ENCODE measurements at places on chromosomes 7 and 10. TPM values are rescaled to one million over a fixed set of nuclear protein-coding genes. Genes with fewer than 3 reads are reported as not detected.

Gene GCK
- not detected for total RNA-seq

Gene ASZ1
- total RNA-seq, result not detected

GRCh38 chr10:423178-423577 is 266.3 kb downstream of the DIP2C start:
- H3K27me3 ChIP-seq, result peaks cover 6% of the 10 kb centered on the region
- no peak overlapping the region for H3K27ac ChIP-seq
- no peaks in the 10 kb centered on the region for H3K36me3 ChIP-seq
- no peak overlapping the region for H3K4me3 ChIP-seq
- H3K4me1 ChIP-seq, result no peaks in the 10 kb centered on the region

DNA sequence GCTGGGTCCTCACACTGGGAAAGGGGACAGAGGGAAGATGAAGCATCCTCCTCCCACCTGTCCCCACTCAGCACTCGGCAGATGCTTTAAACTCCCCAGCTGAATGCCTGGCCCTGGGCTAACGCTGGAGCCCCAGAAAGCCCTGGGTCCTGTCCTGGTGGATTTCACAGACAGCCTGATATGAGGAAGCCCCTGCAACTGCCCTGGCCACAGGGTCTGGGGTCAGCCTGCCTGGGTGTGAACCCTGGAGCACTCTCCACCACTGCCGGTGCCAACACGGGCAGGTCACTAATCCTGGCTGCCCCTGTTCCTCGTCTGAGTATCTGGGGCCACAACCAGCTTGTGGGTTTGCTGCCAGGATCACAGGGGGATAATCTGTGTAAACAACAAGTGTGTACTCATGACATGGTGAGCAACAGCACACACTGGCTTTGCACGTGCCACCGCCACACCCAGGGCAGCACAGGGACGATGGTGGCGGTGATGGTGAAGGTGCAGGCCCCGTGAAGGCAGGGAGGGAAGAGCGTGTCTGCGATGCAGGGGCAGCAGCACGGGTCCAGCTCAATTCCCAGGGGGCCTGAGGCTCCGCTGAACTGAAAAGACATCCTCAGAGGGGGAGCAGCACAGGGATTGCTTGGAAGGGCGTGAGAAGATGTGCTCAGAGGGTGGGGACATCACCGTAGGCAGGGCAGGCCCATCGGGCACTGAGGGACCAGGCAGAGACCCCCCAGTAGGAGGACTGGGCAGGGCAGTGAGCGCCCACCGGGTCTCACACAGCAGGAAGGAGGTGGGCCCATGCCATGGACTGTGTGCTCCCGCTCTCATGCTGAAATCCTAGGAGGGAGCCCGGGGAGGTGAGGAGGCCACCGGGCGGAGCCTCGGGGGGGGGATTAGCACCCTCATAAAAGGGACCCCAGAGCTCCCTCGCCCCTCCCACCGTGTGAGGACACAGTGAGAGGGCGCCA is 238.7 kb downstream of the MAD1L1 start:
- H3K27ac ChIP-seq, result no peak overlapping the region
- no peaks in the 10 kb centered on the region for H3K36me3 ChIP-seq
- DNase-seq, result no peak
- H3K4me1 ChIP-seq, result peaks cover 1% of the 10 kb centered on the region
- no peak overlapping the region for H3K4me3 ChIP-seq
- H3K27me3 ChIP-seq, result no peaks in the 10 kb centered on the region

DNA sequence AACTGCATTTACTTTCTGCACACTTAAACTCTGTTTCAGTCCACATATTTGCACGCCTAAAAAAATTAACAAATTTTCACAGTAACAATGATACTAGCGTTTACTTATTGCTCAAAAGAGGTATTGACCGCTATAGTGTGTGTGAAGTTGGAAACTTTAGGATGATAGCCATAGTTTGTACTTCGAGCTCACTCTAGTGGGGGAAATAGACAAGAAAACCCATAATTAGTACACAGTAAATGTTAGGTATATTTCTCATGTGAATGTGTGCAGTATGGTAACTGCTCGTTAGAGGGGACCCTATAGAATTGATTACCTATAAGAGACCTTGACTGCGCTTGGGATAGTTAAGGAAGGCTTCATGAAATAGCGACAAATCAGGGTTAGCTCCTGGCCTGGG is 238.4 kb downstream of the AUTS2 start:
- DNase-seq, result no peak
- no peak overlapping the region for H3K27ac ChIP-seq
- H3K4me1 ChIP-seq, result no peaks in the 10 kb centered on the region
- peaks cover 12% of the 10 kb centered on the region for H3K27me3 ChIP-seq
- H3K36me3 ChIP-seq, result no peaks in the 10 kb centered on the region

DNA sequence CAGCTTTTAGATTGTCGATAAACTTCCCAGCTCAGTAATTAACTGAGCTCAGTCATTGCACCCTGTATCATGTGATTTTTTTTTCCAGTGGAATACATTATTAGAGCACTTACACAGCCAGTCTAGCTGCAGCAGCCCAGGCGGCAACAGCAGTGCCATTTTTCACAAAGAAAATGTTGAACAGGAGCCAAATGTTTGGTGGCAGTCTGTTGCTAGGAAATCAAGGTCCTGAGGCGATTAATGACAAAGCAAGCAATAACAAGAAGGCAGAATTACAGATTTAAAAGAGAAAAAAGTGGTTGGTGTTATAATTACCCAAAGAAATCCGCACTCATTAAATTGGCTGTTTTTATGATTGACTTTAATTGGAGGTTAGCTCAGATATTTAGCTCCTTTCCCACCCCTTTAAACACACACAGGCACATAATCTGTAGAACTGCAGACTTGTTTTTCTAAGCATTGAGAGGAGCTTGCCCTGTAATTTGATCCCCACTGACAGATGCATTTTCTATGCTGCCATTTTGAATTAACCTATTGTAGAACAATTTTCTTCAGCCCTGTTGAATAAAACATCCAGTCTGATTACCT is 267.4 kb downstream of the ADK start:
- H3K36me3 ChIP-seq, result no peaks in the 10 kb centered on the region
- no peaks in the 10 kb centered on the region for H3K27me3 ChIP-seq
- H3K27ac ChIP-seq, result no peak overlapping the region
- H3K4me3 ChIP-seq, result no peak overlapping the region

Gene ZNF680
- total RNA-seq, result 13.5 TPM

Gene ACHE
- total RNA-seq, result not detected

Data from activated CD4-positive, alpha-beta T cell treated with anti-CD3 and anti-CD28 coated beads, Interleukin-2, amount 10 ng/mL, durations not matched to agents 7 days and 5 days (primary cell).